Common myeloid progenitor, CD34-positive (primary cell): ENCODE measurements at places on chromosomes 3 and 15.

GRCh38 chr3:129021140-129021551, 20.0 kb downstream of the EFCC1 start:
- no peak for DNase-seq

GRCh38 chr15:72060687-72061250, 57.2 kb downstream of the MYO9A start:
- DNase-seq = no peak

- peak; percentile 17 for DNase-seq
These were observed 34.0 kb upstream of the PLOD2 start for GRCh38 chr3:146195030-146195429.

DNA sequence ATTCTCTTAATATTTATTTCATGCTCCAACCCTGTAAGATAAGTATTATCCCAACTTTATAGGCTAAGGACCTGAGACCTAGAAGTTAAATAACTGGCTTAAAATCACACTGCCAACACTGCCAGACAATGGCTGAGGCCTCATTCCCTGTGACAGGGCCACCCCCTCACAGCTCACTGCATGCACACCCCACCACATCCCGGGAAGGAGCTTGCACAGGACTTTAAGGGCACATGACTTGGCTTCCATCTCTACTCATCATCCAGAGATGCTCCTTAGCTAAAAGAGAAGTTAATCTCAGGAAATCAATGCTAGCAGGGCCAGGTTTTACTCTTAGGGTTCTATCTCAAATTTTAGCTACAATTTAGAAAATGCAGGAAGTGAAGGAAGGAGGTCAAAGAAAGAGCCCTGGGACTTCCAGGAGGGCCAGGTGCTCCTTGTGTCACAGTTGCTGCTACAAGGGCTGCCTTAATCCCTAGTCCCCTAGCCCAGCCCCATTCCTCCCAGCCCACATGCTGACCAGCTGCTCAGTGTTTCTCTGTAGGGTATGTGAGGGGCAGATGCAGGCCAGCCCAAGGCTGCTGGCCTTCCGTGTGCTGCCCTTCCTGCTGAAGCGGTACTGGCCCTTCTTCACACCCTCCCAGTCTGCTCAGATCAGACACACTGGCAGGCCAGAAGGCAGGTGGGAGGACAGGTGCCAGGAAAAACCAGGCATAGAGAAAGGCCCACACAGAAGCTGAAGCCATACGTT, 53.5 kb downstream of the WWTR1 start:
- no peak for DNase-seq

DNA sequence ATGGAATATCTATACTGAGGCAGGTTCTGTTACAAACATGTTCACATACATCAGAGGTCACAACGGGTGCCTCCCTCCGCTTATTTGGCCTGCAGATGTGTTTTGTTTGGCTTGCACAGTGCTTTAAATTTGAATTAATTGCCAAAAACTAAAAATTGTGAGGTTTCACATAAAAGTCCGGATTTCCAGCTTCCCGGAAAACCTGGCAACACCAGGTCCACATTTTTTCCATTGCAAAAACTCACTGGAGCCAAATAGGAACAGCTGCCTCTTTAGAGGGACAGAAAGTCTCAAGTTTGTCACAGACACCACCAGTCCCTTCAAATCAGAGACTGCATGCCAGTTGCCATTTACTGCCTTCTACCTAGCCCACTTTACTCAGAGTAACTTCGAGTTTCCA, 205.9 kb upstream of the MDFIC2 start:
- no peak for DNase-seq

DNA sequence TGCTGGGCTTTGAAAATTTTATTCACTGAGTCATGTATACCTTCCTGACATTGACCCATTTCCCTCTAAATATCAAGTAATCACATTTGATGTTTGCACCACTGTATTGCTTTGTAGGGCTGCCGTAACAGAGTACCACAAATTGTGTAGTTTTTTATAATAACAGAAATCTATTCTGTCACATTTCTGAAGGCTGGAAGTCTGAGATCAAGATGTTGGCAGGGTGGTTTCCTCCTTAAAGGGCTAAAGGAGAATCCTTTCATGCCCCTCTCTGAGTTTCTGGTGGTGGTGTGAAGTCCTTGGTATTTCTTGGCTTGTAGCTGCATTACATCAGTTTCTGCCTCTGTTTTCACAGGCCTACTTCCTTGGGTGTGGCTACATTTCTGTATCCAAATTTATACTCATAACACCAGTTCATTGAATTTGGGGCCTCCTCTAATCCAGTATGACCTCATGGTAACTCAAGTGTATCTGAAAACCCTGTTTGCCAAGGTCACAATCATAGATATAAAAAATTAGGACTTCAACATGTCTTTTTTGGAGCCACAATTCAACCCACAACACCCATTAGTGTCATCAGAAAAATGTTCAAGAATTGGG, 29.1 kb upstream of the ST6GAL1 start:
- no peak for DNase-seq

DNA sequence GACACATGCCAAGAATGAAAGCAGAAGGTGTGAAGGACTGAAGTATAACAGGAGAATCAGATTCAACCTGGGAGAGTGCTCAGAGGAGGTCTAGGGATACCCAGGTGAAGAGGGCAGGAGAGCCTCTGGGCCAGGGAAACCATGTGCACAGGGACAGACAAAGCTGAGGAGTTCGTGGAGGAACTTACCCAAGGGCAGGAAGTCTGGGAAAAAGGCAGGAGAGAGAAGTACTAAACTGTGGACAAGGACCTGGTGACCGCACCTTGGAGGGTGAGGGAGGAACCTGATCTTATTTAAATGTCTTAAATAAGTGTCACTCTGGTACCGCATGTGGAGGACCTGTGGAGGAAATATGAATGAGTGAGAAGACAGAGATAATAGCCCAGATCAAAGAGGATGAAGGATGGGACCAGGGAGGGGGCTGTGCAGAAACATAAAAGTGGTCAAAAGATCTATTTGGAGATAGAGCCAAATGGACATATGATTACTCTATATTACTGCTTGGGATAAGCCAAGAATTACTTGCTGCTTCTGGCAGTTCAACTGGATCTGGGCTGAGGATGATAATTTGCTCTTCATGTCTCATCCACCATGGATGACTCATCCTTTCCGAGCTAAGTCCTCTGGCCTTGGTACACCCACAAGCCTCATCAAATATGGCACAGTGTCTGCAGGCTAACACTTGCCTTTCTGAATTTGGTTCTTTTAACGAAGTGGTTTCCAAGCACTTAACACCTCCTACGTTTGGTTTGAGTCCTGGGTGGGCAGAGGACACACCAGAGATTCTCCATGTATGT, 116.9 kb upstream of the NMNAT3 start:
- no peak for DNase-seq

GRCh38 chr3:101193957-101194356, 126.4 kb downstream of the IMPG2 start:
- no peak for DNase-seq

DNA sequence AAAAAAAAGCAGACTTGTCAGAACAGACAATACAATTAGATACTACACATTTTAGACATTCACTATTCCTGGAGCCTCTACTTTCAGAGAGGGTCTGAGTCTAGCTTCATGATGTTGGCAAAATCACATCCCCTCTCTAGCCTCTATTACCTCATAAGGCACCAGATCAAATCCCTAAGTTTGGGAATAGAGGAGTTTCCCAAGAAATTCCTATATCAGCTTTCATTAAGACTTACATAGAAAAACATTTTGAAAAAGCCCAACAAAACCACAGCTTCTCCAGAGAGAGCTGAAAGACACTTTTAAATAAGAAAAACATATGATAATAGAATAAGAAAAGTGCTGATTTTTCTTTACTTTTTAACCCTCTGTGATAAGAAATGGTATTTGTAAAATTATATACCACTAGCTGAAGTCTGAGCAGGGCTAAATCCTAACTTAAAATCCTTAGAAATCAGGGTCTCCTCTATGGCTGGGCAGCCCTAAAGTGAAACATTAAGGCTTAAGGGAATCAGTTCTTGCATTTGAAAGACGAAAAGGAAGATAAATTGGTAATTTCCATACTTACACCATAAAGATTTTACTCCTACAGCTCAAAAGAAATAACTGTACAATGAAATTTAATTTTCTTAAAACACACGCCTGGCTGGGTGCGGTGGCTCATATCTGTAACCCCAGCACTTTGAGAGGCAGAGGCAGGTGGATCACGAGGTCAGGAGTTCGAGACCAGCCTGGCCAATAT, 4.3 kb downstream of the TBC1D2B start:
- no peak for DNase-seq

DNA sequence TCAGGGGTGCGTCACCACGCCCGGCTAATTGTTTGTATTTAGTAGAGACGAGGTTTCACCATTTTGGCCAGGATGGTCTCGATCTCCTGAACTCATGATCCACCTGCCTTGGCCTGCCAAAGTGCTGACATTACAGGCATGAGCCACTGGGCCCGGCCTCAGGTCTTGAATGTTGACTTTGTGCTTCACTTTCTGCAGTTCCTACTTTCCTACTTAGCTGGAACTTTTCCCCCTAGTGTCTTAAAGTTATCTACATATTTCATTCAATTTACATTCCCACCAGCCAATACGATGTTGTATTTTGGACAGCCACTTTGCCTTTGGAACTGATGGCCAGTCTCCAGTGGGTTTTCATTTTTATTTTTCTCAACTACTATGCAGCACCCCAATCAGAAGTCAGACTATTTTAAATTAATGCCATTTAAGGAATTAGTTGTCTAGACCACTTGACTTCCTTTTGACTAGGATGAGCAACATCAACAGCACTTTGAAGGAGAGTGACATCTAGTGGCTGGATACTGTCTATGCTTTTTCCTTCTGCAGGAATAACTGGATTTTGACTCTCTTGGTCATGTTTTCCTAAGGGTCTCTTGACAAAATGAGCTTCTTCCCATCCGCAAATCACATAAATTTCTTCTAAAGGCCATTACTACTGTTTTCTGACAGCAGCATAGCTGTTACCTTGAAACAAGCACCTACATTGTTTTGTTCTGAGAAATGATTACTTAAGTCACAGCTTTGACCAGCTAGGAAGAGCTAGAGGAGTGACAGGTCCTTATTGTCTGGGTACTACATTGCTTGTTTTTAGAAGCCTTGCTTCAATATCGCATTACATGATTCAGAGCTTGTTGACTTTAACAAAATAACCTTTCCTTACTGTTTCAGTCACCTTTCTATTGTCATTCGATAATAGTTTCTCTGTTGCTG, 140.2 kb downstream of the ITPR1 start:
- DNase-seq = peak; percentile 81

DNA sequence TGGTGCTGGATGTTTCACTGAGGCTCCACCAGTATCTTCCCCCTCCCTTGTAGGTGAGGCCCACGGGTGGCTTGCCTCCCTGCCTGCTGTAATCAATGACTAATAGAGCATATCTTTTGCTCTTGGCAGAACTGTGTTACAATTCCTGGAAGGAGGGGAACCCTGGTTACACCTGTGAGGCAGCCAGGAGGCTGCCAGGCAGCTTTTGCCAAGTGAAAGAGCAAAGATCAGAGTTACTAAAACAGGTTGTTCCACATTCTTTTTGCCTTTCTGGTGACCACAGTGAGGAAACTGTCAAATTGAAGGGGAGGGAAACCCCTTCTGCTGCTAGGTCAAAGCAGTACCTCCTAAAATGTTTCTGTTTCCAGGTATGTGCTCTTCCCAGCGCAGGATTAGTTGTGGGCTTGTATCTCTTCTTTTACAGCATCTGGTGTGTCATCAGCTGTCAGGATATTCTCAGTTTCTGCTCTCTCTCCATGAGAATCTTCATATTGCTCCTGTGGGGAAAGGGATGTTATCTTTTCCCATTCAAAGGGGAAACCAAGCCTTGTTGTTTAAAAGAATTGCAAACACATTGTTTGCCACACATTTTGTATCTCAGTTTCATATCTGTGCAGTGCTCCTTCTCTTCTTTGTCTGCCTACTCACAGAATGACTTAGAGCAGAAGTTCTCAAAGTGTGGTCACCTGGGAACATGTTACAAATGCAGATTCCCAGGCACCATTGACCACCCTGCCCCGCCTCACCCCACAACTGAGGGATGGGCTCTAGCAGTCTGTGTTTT, 137.4 kb upstream of the UMPS start:
- no peak for DNase-seq

DNA sequence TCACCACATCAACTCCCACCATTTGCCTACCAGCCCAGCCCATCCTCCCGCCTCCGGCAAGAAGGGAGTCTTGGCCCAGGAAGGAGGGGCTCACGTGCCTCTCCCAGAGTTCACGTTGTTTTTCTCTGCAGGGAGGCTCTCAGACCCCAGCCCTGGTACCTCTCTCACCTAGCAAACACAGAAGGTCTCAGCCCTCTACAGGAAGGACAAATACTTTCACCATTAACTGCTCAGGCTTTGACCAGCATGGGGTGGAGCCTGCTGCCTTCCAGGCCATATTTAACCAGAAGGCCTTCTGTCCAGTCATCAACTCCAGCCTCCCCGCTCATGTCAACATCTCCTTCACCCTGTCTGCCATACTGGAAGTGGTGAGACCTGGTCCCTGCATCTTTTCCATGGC, 19.0 kb upstream of the HTR3E start:
- DNase-seq = no peak

GRCh38 chr15:36126194-36126593, 453.2 kb upstream of the CDIN1 start:
- no peak for DNase-seq

DNA sequence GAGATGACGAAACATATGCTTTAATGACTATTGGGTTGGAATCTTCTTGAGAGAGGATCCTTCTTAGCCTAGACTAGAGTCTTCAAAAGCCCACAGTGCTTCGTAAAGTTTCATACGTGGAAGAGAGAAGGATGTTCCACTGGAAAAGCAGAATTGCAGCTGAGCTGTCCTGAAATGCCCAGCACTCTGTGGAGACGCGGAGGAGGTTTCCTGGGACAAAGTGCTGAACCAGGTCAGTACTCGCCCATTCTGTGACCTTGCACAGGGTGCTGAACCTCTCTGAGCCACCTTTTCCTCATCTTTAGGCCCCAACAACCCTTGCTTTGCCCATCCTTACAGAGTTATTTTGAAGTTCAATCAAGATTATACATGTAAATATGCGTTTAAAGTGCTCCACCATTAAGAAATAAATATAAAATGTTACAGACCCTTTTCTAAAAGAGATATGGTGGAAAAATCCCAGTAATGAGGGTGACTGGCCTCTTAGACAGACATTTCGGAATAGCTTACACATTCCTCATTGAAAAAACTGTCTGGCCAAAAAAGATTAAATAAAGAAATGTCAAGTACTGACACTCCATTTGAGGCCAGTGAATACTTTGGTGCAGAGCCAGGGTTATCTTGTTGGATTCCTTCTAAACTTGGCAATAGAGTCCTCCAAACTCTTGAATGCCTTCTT, 4.2 kb upstream of the MAGEF1 start:
- DNase-seq = no peak

DNA sequence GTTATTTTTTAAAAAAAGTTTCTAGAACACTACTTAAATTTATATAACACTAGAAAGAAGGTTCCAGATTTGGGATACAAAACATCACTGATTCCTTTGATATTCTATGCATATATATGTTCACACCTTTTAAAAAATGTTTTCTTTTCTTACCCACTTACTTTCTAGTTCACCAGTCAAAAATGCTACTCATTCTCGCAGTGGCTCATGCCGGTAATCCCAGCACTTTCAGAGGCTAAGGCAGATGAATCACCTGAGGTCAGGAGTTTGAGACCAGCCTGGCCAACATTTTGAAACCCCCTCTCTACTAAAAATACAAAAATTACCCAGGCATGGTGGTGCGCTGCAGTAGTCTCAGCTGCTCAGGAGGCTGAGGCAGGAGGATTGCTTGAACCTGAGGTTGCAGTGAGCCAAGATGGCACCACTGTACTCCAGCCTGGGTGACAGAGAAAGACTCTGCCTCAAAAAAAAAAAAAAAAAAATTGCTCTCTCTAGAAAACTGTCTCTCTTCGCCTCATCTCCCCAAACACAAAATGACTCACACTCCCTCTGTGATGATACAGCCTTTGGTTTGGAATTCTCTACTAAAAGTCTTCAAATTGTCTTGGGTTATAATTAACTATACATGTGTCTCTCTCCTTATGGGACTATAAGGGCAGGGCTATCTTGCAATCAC, 52.6 kb upstream of the TGFBR2 start:
- DNase-seq = no peak
